ENCODE measurements at places on chromosomes 2 and 18. TPM values are rescaled to one million over a fixed set of nuclear protein-coding genes. Genes with fewer than 3 reads are reported as not detected.

DNA sequence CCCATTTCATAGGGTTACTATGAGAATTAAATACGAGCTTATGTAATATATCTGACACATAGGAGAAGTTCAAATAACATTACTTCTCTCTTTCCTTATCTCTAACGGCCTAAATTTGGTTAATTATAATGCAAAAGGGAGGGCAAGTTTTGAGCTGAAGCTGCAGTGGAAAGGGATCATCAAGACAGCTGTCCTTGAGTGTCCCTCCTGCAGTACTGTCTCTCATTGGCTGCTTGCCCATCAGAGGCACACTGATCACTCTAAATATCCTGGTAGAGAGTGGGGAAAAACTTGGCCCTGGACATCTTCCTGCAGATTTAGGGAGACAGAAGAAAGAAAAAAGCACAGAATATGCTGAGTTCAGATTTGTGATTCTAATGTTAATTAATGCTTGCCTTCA, 186.0 kb downstream of the CAMKMT start:
- no peak for DNase-seq
- no peak overlapping the region for H3K4me3 ChIP-seq
- no peaks in the 10 kb centered on the region for H3K36me3 ChIP-seq
- H3K27ac ChIP-seq = no peak overlapping the region
- H3K4me1 ChIP-seq = peaks cover 17% of the 10 kb centered on the region
- H3K27me3 ChIP-seq = no peaks in the 10 kb centered on the region

GRCh38 chr2:183984871-183985270, 613.5 kb upstream of the ZNF804A start:
- H3K36me3 ChIP-seq = no peaks in the 10 kb centered on the region
- no peak overlapping the region for H3K27ac ChIP-seq
- H3K4me3 ChIP-seq = no peak overlapping the region
- H3K27me3 ChIP-seq = no peaks in the 10 kb centered on the region

DNA sequence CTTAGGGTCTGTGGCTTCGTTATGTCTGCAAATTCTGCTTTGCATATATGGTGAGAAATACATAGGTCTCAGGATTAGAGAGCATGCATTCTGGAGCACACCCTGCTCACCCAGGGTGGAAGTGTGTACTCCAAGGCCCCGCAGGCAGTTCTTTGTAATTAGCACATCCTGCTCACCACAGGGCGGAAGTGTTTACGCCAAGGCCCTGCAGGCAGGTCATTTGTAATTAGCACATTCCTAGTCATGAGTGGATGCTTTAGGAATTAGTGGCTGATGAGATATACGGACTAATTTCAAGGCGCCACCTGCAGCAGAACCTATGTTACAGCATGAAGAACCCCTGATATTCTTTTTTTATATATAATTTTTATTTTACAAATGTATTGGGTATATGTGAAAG, 4.2 kb downstream of the ALLC start:
- no peak for DNase-seq
- H3K27me3 ChIP-seq = peaks cover 2% of the 10 kb centered on the region
- no peaks in the 10 kb centered on the region for H3K4me1 ChIP-seq
- H3K4me3 ChIP-seq = no peak overlapping the region
- H3K27ac ChIP-seq = no peak overlapping the region

DNA sequence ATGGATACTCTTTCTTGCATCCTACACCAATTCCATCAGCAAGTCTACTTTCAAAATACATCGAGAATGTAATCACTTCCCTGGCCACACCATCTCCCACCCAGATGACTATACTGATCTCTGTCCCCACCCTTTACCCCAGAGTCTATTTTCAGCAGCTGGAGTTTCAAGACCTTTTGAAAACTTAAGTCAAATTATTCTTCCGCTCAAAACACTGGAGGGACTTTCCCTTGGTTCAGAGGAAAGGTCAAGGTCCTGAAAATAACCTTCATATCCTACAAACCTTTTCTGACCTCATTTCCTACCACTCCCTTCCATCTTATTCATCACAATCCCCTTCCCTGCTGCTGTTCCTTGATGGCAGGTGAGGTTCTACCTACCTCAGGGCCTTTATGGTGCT, 58.8 kb upstream of the LYPD6 start:
- no peaks in the 10 kb centered on the region for H3K27me3 ChIP-seq
- no peak for DNase-seq
- H3K4me1 ChIP-seq = no peaks in the 10 kb centered on the region
- H3K27ac ChIP-seq = no peak overlapping the region

DNA sequence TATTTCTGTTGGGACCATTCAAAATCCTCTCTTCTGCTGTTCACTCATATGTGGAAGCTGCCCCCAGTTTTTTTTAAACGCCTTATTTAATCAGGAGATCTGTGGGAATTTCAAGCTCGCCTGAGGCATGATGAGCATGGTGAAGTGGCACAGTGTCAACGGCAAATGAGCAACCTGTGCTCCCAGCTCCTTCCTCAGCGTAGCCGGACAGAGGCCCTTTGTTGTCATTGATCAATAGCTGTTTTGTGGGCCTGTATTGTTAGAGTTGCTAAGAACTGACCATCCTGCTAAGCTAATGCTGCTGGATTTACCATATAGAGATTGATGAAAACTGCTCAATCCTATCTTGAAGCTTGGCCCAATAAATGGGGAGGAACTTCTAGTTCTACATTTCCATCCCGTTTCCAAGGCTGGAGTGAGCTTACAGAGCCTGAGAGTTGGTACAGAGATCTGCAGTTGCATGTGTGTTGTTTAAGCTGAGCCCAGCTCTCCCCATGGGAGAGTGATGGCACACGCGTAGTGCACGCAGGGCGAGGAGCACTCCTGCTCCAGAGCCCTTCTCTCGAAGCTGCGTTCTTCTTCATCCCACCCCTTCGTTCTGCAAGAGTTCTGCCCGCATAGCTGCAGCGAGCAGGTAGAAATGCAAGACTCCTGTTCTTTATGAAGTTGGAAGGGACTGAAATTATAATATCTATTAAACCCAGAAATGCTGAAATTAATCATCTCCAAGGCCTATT, 108.8 kb downstream of the RTN4 start:
- H3K27ac ChIP-seq = no peak overlapping the region
- no peaks in the 10 kb centered on the region for H3K36me3 ChIP-seq
- H3K4me1 ChIP-seq = no peaks in the 10 kb centered on the region
- no peak for DNase-seq
- H3K4me3 ChIP-seq = no peak overlapping the region

DNA sequence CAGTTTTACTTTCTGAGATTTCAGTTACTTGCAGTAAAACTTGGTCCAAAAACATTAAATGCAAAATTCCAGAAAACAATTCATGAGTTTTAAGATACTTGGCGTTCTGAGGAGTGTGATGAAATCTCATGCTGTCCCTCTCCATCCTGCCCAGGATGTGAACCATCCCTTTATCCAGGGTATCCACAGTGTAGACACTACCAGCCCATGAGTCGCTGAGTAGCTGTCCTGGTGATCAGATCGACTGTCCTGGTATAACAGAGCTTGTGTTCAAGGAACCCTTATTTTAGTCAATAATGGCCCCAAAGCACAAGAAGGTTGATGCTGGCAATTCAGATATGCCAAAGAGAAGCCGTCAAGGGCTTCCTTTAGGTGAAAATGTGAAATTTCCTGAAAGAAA, 3.2 kb downstream of the SP100 start:
- H3K4me3 ChIP-seq = no peak overlapping the region
- peaks cover 4% of the 10 kb centered on the region for H3K36me3 ChIP-seq

- no peaks in the 10 kb centered on the region for H3K4me1 ChIP-seq
- no peaks in the 10 kb centered on the region for H3K27me3 ChIP-seq
- H3K36me3 ChIP-seq = no peaks in the 10 kb centered on the region
Observed at GRCh38 chr2:162123806-162124758, 28.0 kb downstream of the GCG start.

- no peak overlapping the region for H3K4me3 ChIP-seq
- no peaks in the 10 kb centered on the region for H3K27me3 ChIP-seq
- peaks cover 11% of the 10 kb centered on the region for H3K4me1 ChIP-seq
- DNase-seq = peak; percentile 8
- no peak overlapping the region for H3K27ac ChIP-seq
- H3K36me3 ChIP-seq = no peaks in the 10 kb centered on the region
Observed at GRCh38 chr2:134446383-134447017, 192.6 kb downstream of the MGAT5 start.

- no peaks in the 10 kb centered on the region for H3K36me3 ChIP-seq
- no peak for DNase-seq
- no peak overlapping the region for H3K4me3 ChIP-seq
Observed at GRCh38 chr18:78793313-78794070, 186.1 kb upstream of the SALL3 start.

DNA sequence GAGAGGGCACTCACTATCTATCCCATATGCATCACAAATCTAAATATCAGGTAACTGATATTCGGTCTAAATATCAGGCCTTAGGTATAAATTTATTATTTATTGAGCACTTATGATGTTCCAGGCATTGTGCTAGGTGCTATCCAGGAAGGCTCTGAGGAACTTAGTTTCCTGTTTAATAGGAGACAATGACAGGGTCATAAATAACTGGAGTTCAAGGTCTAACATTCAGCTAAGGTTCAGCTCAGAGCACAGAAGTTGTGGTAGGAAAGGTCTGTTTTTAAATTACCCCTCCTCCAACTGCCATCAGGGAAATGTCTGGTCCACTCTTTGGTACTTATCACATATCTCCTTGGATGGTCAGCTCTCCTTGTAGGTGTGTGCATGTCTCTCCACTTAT, 193.6 kb downstream of the AGPS start:
- H3K27me3 ChIP-seq = peaks cover 3% of the 10 kb centered on the region
- H3K4me3 ChIP-seq = no peak overlapping the region
- H3K27ac ChIP-seq = no peak overlapping the region
- no peak for DNase-seq

DNA sequence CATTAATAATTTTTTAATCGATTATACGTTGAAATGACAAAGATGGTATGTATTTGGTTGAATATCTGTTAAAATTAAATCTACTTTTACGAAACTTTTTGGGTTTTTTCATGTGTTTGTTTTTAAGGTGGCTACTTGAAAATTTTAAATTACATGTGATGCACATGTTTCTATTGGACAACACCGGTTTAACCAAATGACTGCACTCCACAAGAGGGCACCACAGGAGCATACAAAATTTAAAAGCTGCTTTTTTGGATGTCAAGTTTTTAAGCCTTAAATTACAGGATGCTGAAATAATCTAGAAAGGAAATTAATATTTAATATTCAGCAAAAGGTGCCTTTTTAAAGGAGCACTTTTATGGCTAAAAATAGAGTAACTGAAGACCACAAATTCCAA, 98.7 kb downstream of the ACVR1 start:
- H3K4me1 ChIP-seq = peaks cover 7% of the 10 kb centered on the region
- DNase-seq = no peak
- no peak overlapping the region for H3K27ac ChIP-seq

- H3K4me3 ChIP-seq = no peak overlapping the region
- no peaks in the 10 kb centered on the region for H3K36me3 ChIP-seq
- no peaks in the 10 kb centered on the region for H3K27me3 ChIP-seq
- no peak overlapping the region for H3K27ac ChIP-seq
- peaks cover 11% of the 10 kb centered on the region for H3K4me1 ChIP-seq
Observed at GRCh38 chr2:28654663-28655320, 96.8 kb upstream of the PPP1CB start.

DNA sequence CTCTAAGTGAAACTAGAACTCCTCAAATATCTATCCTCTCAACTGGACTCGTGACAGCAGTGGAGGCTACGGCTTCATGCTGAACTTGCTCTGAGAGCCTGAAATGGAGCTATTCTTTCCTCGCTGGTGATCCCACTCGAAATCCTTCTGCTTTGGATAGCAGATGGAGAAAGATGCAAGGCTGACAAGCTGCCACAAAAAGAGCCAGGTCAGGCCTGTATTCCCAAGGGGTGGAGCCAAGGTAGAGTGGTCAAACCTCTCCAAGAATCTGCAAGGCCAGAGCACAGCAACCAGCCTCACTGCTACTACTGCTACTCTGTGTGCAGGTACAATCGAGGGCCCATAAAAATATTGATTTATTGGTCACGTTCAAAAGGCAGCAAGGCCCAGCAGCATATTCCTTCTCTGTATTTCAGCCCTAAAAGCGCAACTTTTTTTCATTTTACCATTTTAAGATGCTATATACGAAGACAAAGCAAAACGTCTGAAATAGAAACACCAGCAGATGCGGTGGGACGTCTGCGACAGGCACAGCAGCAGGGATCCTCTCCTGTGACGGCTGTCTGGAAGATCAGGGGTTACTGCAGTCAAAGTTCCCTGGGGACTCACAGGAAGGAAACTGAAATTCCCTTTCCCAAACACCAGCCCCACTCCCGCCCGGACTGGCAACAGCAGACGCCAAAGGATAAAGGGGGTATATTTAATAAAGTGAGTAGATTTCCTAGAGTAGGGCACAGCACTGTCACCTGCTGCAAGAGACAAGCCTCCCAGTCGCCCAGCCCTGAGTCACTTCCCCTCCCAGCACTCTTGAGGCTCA, 2.4 kb downstream of the SPRED2 start:
- no peaks in the 10 kb centered on the region for H3K27me3 ChIP-seq
- H3K4me1 ChIP-seq = peaks cover 7% of the 10 kb centered on the region
- peak overlapping the region; percentile 78 for H3K4me3 ChIP-seq
- no peak for DNase-seq

- H3K27ac ChIP-seq = no peak overlapping the region
- no peak overlapping the region for H3K4me3 ChIP-seq
- no peaks in the 10 kb centered on the region for H3K4me1 ChIP-seq
- no peaks in the 10 kb centered on the region for H3K27me3 ChIP-seq
- no peaks in the 10 kb centered on the region for H3K36me3 ChIP-seq
Observed at GRCh38 chr2:74930811-74931486, 27.5 kb upstream of the POLE4 start.

- peaks cover 25% of the 10 kb centered on the region for H3K4me1 ChIP-seq
- no peak overlapping the region for H3K4me3 ChIP-seq
- H3K27ac ChIP-seq = peak overlapping the region; percentile 85
Observed at GRCh38 chr2:42342061-42342794, 18.8 kb downstream of the COX7A2L start.

- DNase-seq = no peak
- H3K4me1 ChIP-seq = peaks cover 9% of the 10 kb centered on the region
- H3K27me3 ChIP-seq = no peaks in the 10 kb centered on the region
- H3K36me3 ChIP-seq = no peaks in the 10 kb centered on the region
- H3K4me3 ChIP-seq = no peak overlapping the region
Observed at GRCh38 chr2:64731263-64731643, 77.5 kb upstream of the SERTAD2 start.

- peaks cover 3% of the 10 kb centered on the region for H3K27me3 ChIP-seq
- no peaks in the 10 kb centered on the region for H3K36me3 ChIP-seq
- no peaks in the 10 kb centered on the region for H3K4me1 ChIP-seq
- no peak overlapping the region for H3K27ac ChIP-seq
- no peak overlapping the region for H3K4me3 ChIP-seq
Observed at GRCh38 chr2:177679611-177680605, 287.3 kb downstream of the AGPS start.

GRCh38 chr18:63379639-63379962, 12.6 kb upstream of the KDSR start:
- no peak for DNase-seq
- H3K4me3 ChIP-seq = no peak overlapping the region
- H3K36me3 ChIP-seq = peaks cover 8% of the 10 kb centered on the region
- H3K4me1 ChIP-seq = peaks cover 5% of the 10 kb centered on the region

Gene OR6B2
- total RNA-seq = not detected

Gene SPP2
- not detected for total RNA-seq

Gene SKA1
- 2.6 TPM for total RNA-seq

Gene RNF144A
- 4.9 TPM for total RNA-seq

Gene CYS1
- 3.7 TPM for total RNA-seq

Gene LHCGR
- not detected for total RNA-seq

Gene POTEC
- total RNA-seq = not detected

Gene STPG4
- total RNA-seq = 0.64 TPM

Gene MC5R
- 0.26 TPM for total RNA-seq

All from astrocyte (in vitro differentiated cells and primary cell).